Adrenal gland (tissue), 19 donors: ENCODE measurements at places on chromosomes 16 and 17. TPM values are rescaled to one million over a fixed set of nuclear protein-coding genes. Genes with fewer than 3 reads are reported as not detected.
A peak's percentile ranks its signal among the peaks of the same experiment; 100 is the strongest.

PGAP6 gene
- polyA plus RNA-seq, result 39.0 TPM

SEPTIN12 gene
- not detected for polyA plus RNA-seq

DNA sequence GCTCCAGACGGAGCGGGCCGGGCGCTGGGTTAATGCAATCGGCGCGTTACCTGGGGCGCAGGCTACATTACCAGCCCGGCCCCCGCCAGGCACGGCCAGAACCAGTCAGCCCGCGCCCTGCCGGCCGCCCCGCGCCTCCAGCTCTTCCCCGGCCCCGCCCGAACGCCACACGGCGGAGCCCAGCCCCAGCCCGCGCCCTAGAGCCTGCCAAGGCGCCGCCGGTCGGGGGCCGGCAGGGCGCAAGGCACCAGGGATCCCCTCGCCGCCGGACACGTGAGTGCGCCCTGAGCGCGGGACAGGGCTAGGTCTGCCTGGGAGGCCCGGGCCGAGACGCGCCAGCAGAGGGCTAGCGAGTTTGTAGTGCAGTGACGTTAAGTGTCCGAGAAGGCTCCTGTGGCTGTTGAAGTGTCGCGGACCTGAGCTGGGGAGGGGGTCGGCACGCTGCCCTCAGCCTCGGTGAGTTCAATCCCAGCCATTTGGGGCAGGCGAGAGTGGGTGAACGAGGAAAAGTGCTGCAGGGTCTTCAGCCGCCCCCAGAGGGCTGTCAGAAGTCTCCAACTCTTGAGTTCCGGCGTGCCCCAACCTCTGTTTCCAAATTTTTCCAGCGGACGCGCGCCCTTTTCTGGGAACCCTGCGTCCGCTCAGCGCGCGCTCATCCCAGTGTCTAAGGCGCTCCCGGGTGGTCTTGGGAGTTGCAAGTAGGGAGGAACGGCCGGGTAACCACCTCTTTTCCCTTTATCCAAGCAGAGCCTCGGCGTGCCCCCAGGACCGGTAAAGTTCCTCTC, at the start of gene SLC6A2:
TSS of gene SLC6A2 (plus strand) at position 92 of the 785 bp plus-strand sequence. CDS start 707 bp downstream, outside the sequence.
- no peaks in the 10 kb centered on the region for H3K36me3 ChIP-seq
- no peak within 1 kb of the TSS for H3K27ac ChIP-seq
- no peaks in the 10 kb centered on the region for H3K4me1 ChIP-seq
- peak; percentile 37 for DNase-seq
- no peak within 1 kb of the TSS for H3K4me3 ChIP-seq
- peaks cover 33% of the 10 kb centered on the region for H3K27me3 ChIP-seq

- H3K36me3 ChIP-seq, result no peaks in the 10 kb centered on the region
- no peak for DNase-seq
- no peak overlapping the region for H3K27ac ChIP-seq
- no peaks in the 10 kb centered on the region for H3K27me3 ChIP-seq
- H3K4me3 ChIP-seq, result no peak overlapping the region
These were observed 95.6 kb downstream of the PGS1 start for GRCh38 chr17:78473951-78474613.

DNA sequence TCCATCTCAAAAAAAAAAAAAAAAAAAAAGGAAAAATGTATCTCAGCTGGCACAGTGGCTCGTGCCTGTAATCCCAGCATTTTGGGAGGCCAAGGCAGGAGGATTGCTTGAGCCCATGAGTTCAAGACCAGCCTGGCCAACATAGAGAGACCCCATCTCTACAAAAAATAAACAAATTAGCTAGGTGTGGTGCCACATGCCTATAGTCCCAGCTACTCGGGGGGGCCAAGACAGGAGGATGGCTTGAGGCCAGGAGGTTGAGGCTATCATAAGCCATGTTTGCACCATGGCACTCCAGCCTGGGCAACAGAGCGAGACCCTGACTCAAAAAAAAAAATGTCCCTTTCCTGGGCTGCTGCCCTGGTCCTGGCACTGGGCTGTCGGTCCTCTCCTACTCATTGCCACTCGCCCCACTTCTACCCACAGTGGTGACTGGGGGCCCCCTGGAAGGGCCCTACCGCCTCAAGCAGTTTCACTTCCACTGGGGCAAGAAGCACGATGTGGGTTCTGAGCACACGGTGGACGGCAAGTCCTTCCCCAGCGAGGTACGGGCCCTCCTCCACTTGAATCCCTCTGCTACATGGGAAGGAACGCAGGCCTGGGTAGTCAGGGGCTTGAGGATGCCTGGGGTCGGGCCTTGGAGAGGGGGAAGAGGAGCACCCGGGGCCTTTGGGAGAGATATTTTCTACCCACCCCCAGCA, 6.1 kb downstream of the CA7 start:
- H3K27ac ChIP-seq, result no peak overlapping the region
- DNase-seq, result no peak
- H3K4me1 ChIP-seq, result no peaks in the 10 kb centered on the region
- H3K4me3 ChIP-seq, result no peak overlapping the region
- H3K27me3 ChIP-seq, result peaks cover 6% of the 10 kb centered on the region

DNA sequence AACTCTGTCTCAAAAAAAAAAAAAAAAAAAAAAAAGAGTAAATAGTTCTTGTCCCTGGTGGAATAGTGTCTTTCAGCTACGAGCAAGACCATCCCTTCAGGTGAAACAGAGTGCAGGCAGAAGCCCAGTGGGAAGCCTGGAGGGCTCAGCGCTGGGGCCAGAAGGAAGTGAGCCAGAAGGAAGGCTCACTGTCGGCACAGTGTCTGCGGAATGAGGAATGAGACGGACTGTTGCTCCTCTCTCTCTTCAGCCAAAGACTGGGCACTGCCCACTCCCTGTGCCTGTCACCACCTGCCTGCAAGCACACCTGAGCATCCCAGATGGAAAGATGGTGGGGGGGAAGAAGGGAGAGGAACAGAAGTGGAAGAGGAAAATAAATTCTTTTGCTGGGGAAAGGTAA, 7.5 kb downstream of the RSL1D1 start:
- H3K4me3 ChIP-seq, result no peak overlapping the region
- peaks cover 97% of the 10 kb centered on the region for H3K36me3 ChIP-seq
- H3K4me1 ChIP-seq, result no peaks in the 10 kb centered on the region
- no peaks in the 10 kb centered on the region for H3K27me3 ChIP-seq
- H3K27ac ChIP-seq, result no peak overlapping the region

- H3K27ac ChIP-seq, result peak overlapping the region; percentile 97
- peaks cover 37% of the 10 kb centered on the region for H3K4me1 ChIP-seq
- peak; percentile 81 for DNase-seq
These were observed 1.5 kb upstream of the ALDH3A2 start for GRCh38 chr17:19646788-19647696.

DNA sequence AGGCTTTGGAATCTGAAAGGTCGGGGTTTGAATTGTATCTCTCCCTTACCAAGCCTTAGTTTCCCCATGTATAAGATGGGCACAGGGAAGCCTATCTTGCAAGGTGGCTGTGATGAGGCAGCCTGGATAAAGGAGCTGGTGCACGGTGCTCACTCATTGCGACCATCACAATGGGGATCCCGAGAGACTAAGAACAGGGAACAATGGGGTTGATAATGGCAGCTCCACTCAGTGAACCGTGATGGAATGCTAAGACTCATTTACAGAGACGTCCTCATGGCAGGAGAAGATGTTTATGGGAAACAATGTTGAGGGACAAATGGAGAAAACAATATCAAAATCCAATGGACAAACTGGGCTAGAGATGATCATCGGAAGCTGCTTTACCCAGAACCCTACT, 81.8 kb downstream of the SPACA3 start:
- H3K27ac ChIP-seq, result no peak overlapping the region
- H3K36me3 ChIP-seq, result no peaks in the 10 kb centered on the region
- no peak for DNase-seq
- H3K27me3 ChIP-seq, result no peaks in the 10 kb centered on the region

C16orf90 gene
- polyA plus RNA-seq, result not detected
